Breast epithelium (tissue), 4 donors: ENCODE measurements at places on chromosomes 13 and 19. TPM values are rescaled to one million over a fixed set of nuclear protein-coding genes. Genes with fewer than 3 reads are reported as not detected.

ACER1 gene
- total RNA-seq = not detected

DNA sequence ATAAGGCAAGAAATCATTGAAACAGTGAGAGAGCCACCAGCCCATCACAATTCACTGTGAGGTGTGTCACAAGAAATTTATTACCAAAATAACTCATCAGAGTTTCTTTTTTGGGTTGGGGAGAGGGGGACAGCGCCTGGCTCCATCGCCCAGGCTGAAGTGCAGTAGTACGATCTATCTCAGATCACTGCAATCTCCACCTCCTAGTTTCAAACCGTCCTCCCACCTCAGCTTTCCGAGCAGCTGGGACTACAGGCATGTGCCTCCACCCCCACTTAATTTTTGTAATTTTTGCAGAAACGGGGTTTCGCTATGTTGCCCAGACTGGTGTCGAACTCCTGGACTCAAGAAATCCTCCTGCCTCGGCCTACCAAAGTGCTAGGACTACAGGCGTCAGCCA lies 3.6 kb downstream of the IFNL1 start:
- no peaks in the 10 kb centered on the region for H3K36me3 ChIP-seq
- H3K27me3 ChIP-seq = no peaks in the 10 kb centered on the region
- no peak for DNase-seq
- no peaks in the 10 kb centered on the region for H3K4me1 ChIP-seq
- no peak overlapping the region for H3K4me3 ChIP-seq

KLC3 gene
- total RNA-seq = not detected

DNA sequence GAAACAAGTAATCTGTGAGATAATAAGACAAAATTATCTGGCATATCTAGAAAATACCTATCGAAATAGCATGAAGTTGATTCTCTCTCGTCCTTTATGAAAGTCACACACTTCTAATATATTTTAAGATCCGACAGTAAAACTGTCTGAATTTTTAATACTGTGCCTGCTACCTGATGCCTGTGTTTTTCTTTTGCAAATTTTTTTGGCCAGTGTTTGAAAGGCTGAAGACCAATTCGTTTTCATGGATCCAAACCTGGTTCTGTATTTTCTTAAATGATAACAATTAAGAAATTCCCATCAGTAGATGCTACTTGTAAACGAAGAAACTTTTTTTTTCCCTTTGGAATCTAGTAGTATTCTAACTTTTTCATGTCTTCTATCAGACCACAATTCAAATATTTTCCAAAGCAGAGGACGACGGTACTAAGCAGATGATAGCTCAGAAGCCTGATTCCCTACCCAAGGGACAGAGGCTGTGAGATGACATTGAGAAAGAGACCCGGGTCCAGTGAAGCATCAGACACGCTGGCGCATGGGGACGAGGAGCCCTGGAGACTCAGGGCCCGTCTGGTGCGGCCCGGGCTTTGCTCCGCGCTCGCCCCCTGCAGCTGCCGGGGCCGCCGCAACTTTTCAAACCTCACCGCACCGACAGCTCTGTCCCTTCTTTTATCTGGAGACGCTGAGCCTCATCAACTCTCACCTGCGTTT lies 49.5 kb upstream of the PABPC3 start:
- no peak overlapping the region for H3K27ac ChIP-seq
- H3K27me3 ChIP-seq = no peaks in the 10 kb centered on the region
- H3K4me3 ChIP-seq = peak overlapping the region; percentile 39
- H3K36me3 ChIP-seq = no peaks in the 10 kb centered on the region

GRCh38 chr19:11587302-11587974 lies 9.8 kb upstream of the ZNF627 start:
- no peaks in the 10 kb centered on the region for H3K4me1 ChIP-seq
- no peaks in the 10 kb centered on the region for H3K27me3 ChIP-seq
- no peak overlapping the region for H3K27ac ChIP-seq
- DNase-seq = peak; percentile 76
- H3K4me3 ChIP-seq = no peak overlapping the region
- H3K36me3 ChIP-seq = no peaks in the 10 kb centered on the region
